ENCODE measurements at places on chromosomes 4 and X.

GRCh38 chr4:128310266-128310697 is 22.7 kb upstream of the PGRMC2 start:
- DNase-seq, result no peak

DNA sequence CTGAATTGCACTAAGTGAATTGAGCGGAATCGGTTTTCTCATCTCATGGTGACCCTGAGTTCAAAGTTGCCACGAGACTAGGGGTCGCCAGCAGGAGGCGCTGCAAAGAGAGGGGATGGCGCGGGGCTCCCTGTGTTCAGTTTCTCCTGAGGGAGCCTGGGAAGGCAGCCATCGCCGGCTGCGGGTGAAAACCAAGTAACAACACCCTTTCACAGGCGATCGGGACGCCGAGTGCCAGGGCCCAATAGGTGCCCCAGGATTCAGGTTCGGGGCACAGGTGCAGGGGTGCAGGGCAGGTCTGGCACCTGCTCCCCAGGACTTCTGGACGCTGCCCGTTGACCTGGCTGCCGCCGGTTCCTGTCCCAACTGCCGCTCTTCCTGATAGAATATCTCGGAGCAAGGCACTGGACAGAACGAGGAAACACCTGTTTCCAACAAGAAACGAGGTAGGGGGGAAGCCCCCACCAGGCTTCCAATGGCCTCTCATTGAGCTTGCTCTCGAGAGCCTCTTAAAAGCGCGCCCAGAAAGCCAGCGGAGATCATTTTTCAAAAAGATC is 1.1 kb upstream of the FGF16 start:
- DNase-seq, result no peak

- peak; percentile 54 for DNase-seq
Observed at GRCh38 chr4:132614682-132615081, 534.4 kb upstream of the PCDH10 start.

- DNase-seq, result peak; percentile 74
Observed at GRCh38 chr4:109998867-109999584, 86.3 kb downstream of the EGF start.

DNA sequence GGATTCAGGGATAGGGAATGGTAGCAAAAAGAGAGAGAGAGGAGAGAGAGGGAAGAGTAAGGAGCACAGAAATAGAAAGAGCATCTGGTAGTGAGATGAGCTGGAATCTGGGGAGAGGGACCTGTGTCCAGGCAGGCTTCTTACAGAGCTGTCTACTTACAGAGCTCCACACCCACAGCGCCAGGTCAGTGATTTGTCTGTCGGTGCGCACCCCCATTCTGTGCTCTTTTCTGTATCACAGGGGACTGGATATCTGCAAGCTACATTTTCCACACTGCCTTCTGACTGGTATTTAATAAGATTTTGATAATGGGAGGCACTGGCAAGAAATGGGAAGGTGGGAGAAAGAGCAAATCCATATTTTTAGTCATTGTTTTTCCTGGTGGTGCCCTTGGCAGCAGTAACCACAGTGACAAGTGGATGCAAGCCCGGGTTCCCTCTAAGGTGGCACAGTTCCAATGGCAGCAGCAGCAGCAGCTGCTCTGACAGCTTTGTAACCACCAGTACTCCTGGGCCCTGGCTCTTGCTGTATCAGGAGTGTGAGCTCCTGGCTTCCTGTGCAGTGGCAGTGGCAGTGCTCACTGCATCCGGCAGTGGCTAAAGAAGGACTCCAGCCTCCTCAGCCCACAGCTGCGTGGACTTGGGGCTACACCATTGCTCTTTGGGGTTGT is 300.5 kb downstream of the TRIML1 start:
- no peak for DNase-seq

DNA sequence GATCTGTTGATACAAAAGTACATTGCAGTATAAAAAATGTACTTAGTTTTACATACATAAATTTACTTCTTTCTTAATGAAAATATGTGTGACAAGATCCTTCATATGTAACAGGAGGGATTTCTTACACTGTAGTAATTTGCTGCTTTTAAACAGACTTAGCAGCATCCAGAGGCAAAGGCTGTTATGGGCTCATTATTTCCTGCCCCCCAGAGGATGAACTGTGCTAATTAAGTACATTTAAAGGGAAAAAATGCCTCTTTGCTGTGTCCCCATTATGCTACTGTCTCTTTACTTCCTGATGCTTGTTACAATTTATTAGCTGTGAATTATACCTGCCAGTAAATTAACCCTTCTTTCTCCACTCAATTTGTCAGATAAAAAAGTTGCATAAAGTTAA is 47.1 kb downstream of the NDST3 start:
- DNase-seq, result no peak

GRCh38 chr4:62028745-62029144 is 828.6 kb downstream of the ADGRL3 start:
- no peak for DNase-seq

- no peak for DNase-seq
Observed at GRCh38 chrX:68659786-68660185, 12.3 kb downstream of the STARD8 start.

- DNase-seq, result no peak
Observed at GRCh38 chrX:129659861-129660260, 5.1 kb upstream of the APLN start.

- DNase-seq, result no peak
Observed at GRCh38 chr4:83723609-83724008, 187.7 kb downstream of the GPAT3 start.

DNA sequence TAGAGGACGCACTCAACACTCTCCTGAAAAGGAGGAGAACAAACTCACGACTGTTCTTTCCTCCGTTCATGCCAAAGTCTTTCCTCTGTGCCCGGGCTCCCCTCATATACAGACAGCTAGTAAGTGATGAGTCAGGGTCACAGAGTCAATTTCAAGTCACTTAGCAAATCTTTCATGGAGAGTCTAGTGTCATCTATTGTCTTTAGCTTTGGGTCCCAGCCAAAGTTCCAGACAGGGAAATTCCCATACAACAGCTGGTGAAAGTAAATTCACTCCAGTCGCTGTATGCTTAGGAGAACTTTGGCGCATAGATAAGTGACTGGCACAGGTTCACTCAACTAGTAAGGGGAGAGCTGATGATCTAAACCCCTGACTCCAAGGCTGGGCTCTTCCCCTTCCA is 226.5 kb downstream of the MID1 start:
- no peak for DNase-seq

- no peak for DNase-seq
Observed at GRCh38 chr4:92334716-92335350, 31.1 kb downstream of the GRID2 start.

DNA sequence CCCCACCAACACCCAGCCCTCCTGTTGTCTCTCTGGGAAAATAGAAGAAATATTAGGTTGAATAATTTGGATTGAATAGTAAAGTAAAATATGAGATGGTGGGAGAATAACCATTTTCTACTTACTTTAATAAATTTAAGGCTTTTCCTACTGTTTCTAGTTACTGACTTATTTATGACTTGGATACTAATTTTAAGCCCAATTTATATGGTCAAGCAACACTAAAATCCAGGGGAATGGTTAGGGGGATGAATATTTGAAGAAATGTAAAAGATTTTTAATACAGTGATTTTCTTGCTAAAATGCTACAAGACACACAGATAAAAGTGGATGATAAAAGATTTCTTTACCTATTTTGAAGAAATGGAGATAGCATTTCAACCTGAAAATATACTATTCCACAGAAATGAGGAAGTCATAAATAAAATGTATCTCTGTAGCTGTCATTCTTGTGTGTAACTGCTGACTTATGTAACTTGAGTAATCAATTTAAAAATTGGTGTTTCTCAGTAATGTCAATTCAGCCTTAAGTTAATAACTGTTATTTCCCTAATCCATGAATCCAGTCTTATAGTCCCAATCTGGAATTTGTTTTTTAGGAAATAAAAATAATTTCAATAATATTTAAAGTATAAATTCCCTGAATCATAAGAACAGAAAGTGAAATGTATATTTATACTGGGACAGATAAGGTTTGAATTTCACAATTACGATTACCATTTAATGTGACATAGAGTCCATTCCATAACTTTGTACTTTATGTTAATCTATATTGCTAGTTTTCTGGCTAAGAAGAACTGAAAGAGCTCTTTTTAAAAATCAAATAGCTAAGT is 24.3 kb upstream of the IL2 start:
- no peak for DNase-seq

DNA sequence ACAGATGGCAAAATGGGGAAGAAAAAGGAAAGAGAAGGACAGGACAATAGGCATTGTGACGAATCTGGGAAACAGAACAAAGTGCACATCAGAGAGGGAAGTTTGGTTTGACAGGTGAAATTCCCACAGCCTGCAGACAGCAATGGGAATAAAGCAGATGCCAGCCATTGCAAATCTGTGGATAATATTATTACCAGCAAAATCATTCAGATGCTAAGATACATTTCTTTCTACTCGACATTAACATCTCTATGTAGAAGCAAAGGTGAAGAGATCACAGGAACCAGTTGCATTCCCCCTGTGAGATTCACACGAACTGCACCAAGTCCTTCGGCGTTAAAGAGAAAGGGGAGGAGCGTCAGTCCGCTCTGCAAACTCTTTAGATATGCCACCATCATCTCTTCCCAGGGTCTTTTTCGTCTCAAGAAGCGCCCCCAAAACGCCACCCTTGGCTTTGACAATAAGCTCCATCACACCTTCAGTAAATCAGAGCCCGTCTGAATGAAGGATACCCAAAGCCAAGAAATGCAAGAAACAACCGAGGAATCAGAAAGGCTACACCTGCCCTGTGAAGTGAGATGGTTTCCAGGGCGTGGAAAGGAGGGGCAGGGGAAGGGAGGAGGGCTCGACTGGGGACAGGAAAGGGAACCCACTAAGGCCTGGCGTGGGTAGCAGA is 1.9 kb downstream of the NEUROG2 start:
- no peak for DNase-seq

GRCh38 chrX:38205039-38205438 is 15.6 kb downstream of the SRPX start:
- DNase-seq, result no peak

DNA sequence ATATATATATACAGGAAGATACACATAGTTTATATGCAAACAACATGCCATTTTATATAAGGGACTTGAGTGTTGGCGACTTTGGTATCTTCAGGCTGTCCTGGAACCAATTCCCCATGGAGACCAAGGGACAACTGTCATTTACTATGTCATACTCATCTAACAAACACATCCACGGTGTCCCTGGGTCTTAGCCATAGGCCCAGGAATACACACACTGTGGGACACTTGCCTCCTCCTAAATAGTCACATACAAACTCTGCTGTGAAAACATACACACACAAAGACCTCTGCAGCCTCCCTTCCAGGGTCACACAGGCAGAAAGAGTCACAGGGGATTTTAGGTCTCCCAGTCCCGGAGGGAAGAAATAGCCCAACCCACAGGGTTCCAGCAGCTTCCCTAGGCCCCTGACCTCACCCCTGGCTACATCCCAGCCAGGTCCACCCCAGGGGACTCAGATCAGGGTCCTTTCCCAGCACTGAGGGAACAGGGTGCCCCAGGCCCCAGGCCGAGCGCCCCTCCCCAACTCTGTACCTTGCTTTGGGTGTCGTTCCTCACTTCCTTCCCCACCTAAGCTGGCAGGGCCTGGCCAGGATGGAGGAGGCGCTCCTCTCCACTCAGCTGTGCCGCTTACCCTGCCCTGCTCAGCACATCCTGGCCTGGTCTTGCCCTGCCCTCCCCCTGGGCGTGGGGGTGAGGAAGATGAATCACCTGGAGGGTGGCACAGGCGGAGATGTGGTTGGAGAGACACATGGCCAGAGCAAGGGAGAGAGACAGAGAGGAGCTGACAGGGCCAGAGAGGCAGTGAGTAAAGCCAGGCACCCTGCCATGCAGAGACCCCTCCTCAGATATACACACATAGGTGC is 21.8 kb downstream of the FGD1 start:
- DNase-seq, result no peak

- DNase-seq, result peak; percentile 63
Observed at GRCh38 chrX:118730500-118731247, 3.3 kb downstream of the IL13RA1 start.

DNA sequence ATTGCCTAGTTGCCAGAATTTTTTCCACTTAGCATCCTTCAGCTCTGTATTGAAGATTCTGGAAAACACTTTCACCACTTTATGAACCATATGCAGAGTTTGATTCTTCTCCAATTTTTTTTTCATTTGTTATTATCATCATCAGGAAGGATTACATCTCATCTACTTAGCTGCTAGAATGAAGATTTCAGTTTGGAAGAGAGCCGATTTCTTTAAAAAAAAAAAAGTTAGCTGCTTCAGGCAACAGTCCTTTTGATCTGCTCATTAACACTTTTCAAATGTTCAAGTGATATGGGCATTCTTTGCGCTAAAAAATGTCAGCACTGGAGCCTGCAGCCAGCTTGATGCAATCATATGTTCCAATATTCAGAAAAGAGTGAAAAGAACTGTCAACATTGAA is 76.2 kb downstream of the ANTXR2 start:
- no peak for DNase-seq

- DNase-seq, result no peak
Observed at GRCh38 chr4:148029781-148030180, 297.9 kb downstream of the ARHGAP10 start.

GRCh38 chr4:186798951-186799659 is 75.4 kb upstream of the FAT1 start:
- no peak for DNase-seq

GRCh38 chr4:26062215-26062614 is 148.2 kb downstream of the SMIM20 start:
- no peak for DNase-seq

DNA sequence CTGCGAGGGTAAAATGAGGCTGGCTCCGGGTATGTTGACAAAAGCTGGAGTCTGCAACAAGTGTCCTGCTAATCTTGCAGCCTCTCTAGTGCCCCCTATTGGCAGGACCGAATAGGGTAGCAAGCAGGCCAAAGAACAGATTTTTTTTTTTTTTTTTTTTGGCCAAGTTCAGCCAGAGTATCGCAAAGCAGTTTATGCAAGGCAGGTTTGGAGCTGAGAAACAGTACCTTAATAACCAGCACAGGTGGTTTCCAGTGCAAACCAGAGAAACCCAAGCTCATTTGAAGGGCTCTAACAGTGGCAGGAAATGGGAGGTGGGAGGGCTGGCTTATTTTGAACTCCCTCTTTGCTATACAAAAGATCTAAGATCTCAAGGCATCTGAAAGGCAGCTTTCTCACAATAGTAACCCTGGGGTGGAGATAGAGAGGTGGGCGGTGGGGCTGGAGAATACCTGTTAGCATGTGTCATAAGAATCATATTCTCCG is 38.2 kb upstream of the OCIAD2 start:
- DNase-seq, result no peak

DNA sequence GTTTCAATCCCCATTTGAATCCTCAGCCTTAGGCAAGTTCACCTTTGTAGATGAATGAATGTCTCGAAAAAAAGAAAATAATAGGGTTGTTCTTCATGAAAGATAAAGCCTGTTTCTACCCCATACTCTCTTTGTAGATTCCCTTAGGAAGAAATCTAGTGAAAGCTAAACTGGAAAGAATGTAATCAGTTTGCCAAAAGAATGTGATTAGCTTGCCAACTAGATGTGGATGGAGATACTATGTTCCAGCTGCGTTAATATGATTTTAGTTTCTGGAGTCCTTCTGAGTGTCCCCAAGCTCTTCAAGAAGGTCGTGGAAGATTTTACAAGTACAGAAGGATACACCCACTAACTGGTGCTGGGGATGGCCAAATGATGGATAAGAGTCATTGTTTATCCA is 162.3 kb upstream of the EDNRA start:
- DNase-seq, result no peak

- DNase-seq, result peak; percentile 1
Observed at GRCh38 chrX:145292218-145292617, 44.9 kb downstream of the SPANXN1 start.

All from RKO (cell line).